Memory B cell (primary cell): ENCODE measurements at places on chromosomes 6 and 20.

- H3K4me3 ChIP-seq: no peak overlapping the region
- no peaks in the 10 kb centered on the region for H3K4me1 ChIP-seq
- H3K27me3 ChIP-seq: no peaks in the 10 kb centered on the region
- DNase-seq: no peak
Measured at GRCh38 chr6:94269256-94269655, 849.9 kb upstream of the EPHA7 start.

DNA sequence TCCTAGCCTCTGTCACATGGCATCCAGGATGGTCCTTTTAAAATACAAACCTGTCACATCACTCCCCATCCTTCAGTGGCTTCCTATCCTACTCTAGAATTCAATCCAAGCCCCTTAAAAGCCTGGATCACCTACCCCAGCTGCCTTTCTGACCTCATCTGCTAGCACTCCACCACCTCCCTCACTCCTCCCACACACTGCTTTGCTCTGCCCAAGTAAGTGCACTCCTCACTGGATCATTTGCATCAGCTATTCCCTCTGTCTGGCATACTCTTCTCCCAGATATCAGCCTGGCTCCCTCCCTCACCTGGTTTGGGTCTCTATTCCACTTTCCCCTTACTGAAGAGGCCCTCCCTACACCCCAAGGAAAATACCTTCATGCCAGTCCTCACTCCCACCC is 10.5 kb downstream of the C6orf136 start:
- H3K27me3 ChIP-seq: no peaks in the 10 kb centered on the region
- H3K4me1 ChIP-seq: no peaks in the 10 kb centered on the region
- DNase-seq: no peak
- H3K36me3 ChIP-seq: peaks cover 49% of the 10 kb centered on the region
- peak overlapping the region; percentile 22 for H3K27ac ChIP-seq
- no peak overlapping the region for H3K4me3 ChIP-seq

DNA sequence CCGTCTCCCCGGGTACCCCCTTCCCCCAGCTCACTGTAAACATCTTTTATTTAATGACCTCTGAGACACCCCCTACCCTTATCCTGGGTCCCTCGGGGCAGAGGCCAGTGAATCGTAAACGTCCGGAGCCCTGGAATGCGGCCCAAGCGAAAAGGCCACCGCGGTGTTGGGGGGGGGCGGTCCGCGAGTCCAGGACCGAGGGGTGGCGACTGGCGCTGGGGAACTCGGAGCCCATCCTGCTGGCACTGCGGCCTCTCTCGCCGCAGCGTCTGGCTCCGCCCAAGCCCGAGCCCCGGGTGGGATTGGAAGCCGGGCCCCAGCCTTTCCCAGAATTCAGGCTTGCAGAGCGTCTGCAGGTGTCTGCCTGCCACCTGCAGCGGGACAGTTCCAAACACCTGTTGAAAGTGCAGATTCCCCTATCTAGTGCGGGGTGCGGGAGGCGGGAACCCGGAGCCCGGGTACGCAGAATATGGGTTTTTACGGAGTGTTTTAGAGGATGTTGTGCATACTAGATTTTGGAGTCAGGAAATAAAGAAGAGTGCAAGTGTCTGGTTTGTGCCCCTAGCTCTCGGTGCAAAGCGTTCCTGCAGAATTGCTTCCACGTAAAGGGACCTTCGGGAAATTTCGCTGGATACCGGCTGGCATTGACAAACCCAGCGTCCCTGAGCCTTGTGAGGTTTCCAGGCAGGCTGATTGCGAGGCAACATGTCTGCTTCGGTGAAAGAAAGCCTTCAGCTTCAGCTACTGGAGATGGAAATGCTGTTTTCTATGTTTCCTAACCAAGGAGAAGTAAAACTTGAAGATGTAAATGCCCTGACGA is 800 bp downstream of the RWDD2A start:
- no peak for DNase-seq
- peaks cover 25% of the 10 kb centered on the region for H3K4me1 ChIP-seq
- peak overlapping the region; percentile 94 for H3K4me3 ChIP-seq

GRCh38 chr6:69398729-69399128 is 398.1 kb downstream of the LMBRD1 start:
- no peaks in the 10 kb centered on the region for H3K27me3 ChIP-seq
- no peaks in the 10 kb centered on the region for H3K4me1 ChIP-seq
- no peak for DNase-seq
- H3K4me3 ChIP-seq: no peak overlapping the region
- H3K27ac ChIP-seq: no peak overlapping the region

DNA sequence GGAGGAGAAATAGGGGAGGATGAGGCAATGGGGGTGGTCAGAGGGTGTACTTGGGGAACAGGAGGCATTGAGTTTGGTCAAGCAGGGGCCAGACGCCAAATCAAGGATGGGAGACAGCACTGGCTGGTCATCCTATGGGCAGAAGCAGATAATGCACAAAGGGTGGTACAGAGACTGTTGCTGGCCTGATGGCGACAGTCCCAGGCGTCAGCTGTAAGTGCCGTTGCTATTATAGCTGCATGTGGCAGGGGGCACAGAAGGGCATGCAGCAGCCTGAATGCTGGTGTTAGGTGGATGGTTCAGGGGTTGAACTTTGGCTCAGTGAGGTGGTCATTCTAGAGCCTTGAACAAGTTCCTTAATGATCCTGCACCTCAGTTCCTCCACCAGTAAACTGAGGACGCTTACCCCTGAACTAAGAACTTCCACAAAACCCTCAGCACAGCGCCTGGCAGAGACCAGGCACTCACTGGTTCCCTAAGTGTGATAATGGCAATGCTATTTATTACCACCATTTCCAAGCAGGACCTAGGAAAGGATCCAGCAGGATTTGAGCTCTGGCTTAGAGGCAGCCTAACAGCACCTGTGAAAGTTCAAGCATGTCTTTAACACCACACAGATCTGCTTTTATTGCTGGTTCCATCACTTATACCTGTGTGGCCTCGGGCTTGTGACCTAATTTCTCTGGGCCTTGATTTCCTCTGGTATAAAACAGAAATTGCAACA is 162.7 kb downstream of the INSM1 start:
- peaks cover 30% of the 10 kb centered on the region for H3K36me3 ChIP-seq
- no peak overlapping the region for H3K4me3 ChIP-seq
- H3K27me3 ChIP-seq: no peaks in the 10 kb centered on the region
- DNase-seq: no peak
- H3K27ac ChIP-seq: no peak overlapping the region
- peaks cover 3% of the 10 kb centered on the region for H3K4me1 ChIP-seq

- DNase-seq: no peak
- H3K4me3 ChIP-seq: no peak overlapping the region
- H3K27me3 ChIP-seq: no peaks in the 10 kb centered on the region
- H3K4me1 ChIP-seq: peaks cover 15% of the 10 kb centered on the region
Measured at GRCh38 chr6:170561555-170561954, 7.4 kb downstream of the TBP start.

GRCh38 chr6:137673603-137674002 is 179.4 kb upstream of the OLIG3 start:
- no peak overlapping the region for H3K4me3 ChIP-seq
- peaks cover 15% of the 10 kb centered on the region for H3K27me3 ChIP-seq
- H3K36me3 ChIP-seq: peaks cover 3% of the 10 kb centered on the region
- H3K4me1 ChIP-seq: peaks cover 7% of the 10 kb centered on the region
- no peak for DNase-seq
